ENCODE measurements at places on chromosomes 7 and 10.
A peak's percentile ranks its signal among the peaks of the same experiment; 100 is the strongest.

DNA sequence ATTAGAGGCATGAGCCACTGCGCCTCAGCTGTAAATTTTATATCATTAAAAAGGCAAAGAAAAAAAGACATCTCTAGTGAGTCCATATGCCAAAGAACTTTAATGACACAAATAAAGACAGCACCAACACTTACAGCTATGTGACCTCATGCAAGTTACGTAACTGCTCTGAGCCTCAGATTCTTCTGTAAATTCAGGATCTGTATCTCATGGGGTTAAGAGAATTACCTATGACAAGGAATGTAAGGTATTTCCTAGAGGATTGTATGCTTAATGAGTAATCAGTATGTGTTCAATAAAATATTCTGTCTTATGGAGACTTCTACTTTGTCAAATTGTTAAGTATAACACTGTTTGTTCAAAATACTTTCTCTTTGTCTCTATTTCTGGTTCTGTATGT, 274.0 kb upstream of the GLI3 start:
- no peak for DNase-seq

DNA sequence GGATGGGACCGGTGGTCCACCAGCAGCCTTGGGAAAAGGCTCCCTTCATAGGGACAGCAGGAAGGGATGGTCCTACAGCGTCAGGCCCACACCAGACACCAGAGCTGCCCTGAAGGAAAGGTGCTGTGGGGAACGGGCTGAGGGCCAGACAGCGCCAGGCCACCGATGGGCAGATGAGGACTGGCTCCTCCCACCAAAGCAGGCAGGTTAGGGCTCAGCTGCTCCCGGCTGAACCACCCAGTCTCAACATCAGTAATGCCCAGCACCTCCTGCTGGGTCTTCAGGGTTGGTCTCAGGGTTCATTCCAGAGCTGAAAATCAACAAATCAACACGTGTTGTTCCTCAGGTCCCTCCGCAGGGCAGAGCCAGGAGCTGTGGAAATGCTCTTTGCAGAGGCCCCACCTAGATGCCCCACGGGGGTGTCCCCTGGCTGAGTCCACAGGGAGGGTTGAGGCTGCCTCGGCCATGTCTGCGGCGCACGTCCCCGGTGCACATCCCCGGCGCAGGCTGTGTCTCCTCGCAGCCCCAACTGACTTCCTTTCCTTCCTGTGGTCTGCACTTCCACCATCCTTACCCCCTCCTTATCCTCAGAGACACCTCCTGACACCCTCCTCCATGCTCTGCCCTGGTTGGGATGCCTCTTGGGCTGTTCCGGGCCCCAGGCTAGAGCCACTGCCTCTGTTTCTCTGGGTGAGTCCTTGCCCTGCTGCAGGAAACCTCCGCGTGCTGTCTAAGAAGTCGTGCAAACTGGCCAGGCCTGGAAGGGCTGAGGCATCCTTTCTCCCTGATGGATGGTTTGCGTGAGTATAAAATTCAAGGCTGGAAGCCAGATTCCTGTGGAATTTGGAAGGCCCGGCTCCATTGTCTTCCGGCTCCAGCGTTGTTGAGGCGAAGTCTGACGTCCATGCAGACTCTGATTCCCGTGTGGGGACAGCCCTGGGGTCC, 32.8 kb upstream of the CFAP46 start:
- no peak for DNase-seq

- no peak for DNase-seq
Measured at GRCh38 chr10:79093658-79094411, 25.1 kb downstream of the ZMIZ1 start.

- DNase-seq, result no peak
Measured at GRCh38 chr10:3528271-3528670, 256.7 kb downstream of the KLF6 start.

DNA sequence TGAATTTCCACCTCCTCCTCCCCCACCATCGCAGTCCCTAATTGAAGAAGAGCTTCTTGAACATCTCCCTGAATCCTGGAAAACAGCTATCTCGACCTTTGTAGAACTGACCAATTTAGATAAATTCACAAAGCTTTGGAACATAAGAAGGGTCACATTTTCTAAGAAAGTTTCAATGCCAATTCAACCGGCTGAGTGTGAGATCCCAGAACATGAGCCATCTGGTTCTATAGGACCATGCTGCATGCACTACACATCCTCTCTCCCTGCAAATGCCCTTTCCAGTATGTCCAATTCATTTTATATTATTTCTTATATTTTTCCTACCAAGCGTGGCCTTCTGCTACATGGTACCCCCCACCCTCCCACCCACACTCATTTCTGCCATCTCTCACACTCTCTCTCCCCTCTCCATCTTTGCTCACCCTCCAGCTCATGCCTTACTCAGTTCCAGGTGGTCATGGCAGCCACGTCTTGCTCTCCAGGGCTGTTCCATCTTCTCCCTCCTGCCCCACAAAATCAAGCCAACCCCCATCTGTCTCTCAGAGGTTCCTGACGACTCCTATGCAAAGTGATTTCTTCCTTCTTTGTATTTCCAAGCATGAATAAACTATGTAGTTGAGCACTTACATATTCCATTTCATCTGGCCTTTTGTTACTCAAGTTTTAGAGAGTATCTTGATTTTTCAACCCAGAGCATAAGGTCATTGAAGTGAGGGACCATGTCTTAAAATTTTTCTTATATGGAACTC, 19.3 kb downstream of the FRMD4A start:
- DNase-seq, result no peak

GRCh38 chr7:154429666-154430404, 377.6 kb downstream of the DPP6 start:
- no peak for DNase-seq

DNA sequence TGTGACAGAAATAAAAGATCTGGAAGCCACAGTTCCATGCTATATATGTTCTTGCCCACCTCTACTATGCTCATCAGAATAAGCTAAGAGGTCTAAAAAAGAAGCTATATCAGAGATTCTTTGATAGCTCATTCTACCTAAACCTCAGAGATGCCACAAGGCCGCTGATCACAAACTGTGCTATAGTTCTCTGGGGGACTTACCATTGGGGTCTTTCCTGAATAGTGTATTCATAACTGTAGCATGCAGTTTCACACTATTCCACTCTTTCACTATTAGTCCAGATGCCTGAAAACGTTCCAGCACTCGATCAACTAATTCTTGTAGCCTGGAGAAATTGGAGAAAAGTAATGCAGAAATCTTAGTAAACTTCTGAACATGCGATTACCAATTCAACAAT, 44.5 kb upstream of the SPOCK2 start:
- no peak for DNase-seq

- peak; percentile 15 for DNase-seq
Measured at GRCh38 chr7:30285067-30285535, 704 bp downstream of the ZNRF2 start.

DNA sequence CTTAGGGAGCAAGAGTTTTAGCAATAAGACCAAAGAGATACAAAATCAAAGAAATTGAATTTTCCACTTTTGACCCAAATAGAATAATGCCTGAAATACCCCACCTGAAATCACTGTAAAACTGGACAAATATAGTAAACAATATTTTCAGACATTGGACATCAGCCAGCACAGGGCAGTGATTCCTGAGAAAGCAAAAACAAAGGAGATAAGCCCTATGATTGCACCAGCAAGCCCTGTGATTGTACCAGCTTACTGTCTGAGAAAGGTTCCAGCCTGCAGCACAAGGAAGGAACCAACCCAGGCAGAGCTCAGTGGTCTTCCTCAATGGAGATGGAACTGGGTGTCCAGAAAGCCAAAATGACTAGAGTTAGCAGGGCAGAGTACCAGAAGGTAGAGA, 10.3 kb downstream of the TMEM106B start:
- no peak for DNase-seq

GRCh38 chr7:86391813-86392212, 251.9 kb upstream of the GRM3 start:
- no peak for DNase-seq

DNA sequence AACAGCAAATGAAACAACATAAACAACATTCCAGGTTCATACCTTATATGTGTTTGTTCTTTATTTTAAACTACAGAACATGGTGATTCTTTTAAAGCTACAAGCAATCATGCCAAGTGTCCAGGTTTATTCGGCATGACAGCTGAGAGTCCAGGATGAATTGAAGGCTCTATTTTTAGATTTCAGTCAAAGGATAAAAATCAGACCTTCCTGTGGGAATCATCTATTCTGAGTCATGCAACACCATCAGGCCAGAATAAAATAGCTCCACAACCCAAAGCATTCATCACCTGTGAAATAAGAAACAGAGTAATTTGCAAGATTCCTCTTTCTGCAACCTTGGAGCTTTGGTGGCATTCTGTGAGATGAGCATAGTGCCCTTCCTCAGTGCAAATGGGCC, 292.4 kb upstream of the MYO3A start:
- no peak for DNase-seq

- peak; percentile 23 for DNase-seq
Measured at GRCh38 chr10:25725917-25726716, 207.9 kb upstream of the MYO3A start.

GRCh38 chr10:104351061-104351702, 2.5 kb upstream of the CFAP58 start:
- no peak for DNase-seq

- no peak for DNase-seq
Measured at GRCh38 chr7:112365551-112365950, 84.7 kb upstream of the IFRD1 start.

GRCh38 chr10:49595713-49596492, 14.2 kb upstream of the SLC18A3 start:
- no peak for DNase-seq

- DNase-seq, result no peak
Measured at GRCh38 chr7:83611776-83612175, 37.2 kb downstream of the SEMA3E start.

DNA sequence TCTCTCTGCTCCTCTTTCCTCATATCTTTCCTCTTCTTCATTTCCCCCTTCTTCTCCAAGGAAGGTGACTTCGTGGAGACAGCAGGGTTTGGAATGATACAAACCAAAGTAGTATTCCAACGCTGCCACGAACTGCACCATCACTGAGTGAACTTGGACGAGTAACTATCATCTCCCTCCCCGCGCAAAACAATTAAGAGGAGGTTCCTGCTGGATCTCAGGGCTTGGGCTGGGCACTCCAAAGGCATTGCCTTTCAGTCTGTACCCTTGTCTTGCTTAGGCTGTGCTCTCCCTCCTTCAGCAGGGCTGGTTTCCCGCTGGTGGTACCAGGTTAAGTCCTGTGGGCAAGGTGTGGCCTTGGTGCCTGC, 790 bp upstream of the PITX3 start:
- no peak for DNase-seq

GRCh38 chr7:108079648-108080591, 50.2 kb downstream of the LAMB4 start:
- no peak for DNase-seq

GRCh38 chr10:97515271-97515978, 16.7 kb downstream of the UBTD1 start:
- DNase-seq, result no peak

GRCh38 chr10:5616836-5617235, 49.6 kb downstream of the ASB13 start:
- DNase-seq, result no peak

DNA sequence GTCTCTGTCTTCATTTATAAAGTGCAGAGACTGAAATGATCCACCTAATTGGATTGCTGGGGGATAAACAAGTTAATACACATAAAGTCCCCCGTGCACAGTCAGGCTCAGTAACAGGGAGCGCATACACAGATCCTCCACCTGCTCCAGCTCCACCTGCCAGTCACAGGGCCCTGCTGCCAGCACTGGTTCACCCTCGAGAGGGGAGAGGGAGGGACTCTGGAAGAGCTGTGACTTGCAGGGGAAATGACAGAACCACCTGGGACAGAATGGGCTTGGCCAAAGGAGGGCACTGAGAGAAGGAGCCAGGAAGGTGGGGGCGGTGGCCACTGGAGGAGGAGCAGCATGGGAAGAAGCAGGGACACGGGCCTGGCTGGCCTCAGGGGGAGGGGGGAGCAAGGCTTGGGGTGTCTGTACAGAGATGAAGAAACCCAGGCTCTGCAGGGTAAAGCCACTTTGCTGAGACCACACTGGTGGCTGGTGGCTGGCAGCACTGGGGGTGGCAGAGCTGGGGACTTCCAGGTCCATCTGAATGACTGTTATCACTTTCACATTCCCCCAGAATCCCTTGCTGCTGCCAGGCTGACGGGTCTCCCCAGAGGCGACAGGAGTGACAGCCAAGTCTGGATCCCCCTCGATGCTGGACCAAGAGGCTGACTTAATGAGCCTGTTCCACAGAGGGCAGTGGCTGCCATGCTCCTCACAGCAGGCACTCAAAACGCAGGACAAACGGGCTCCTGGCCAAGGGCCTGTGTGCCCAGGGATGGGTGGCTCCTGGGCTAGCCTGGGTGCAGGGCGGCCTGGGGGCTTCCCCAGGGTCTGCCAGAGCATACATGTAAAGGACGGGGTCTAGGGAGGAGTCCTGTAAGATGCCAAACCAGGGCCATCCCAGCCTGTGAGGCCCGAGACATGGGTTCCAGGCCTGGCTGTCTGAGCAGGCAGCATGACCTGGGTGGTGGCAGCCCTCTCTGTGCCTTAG, 151.1 kb downstream of the SH3PXD2A start:
- no peak for DNase-seq

DNA sequence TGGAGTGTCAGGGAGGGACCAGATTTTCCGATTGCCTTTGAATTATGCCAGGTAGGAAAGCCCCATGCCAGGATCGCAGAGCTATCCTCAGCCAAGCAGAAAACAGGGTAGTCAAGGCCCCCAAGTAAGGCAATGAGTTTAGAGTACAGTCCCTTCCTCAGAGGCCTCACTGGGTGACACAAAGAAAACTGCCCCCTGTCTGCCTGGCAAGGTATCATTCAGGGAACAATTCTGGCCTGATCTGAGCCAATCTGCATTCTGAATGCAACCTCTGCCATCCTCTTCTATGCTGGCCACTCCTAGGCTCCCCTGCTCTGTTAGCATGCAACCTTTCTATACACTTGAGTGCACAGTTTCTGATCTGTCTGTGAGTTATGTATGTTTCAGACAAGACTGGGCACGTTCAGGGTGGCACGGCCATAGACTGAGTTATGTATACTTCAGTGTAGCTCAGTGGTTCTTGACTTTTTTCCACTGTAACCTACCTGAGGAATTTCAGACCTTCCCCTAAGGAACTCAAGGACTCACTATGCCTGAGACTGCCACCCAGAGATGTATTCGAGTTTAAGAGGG, 336.8 kb downstream of the PLXNA4 start:
- DNase-seq, result no peak

DNA sequence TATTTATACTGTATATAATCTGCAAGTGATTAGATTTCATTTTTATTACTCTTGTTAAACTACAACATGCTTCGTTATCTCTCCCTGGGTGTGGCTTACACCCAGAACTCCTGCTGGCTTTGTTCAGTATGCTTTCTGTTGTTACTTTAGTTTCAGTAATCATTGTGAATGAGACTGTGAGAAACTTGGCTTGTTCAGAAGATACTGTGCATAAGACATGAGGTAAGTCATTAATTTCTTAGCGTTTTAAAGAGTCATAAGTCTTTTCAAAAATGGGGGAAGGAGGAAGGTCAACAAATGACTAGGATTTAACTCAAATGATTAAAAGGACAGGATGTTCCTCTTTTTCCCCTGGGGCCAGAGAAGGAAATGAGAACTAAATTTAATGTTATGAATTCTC, 11.6 kb upstream of the ADD3 start:
- DNase-seq, result no peak

DNA sequence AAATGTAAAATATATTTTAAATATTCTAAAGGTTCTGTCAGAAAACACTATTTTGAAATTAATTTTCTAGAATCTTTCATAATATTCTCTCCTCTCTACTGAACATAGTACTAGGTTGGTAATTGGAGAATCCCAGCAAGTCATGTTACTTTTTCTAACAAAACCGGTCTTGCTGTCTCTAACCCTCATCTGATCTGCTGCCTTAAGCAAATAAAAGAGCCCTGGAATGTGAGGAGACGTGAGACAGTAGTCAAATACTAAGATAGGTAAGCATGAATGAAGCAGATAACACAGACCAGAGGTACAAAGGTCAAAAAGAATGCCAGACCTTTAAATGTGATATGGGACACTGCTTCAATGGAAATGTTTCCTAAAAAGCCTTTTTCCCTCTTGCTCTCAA, 462.4 kb upstream of the NUPR2 start:
- DNase-seq, result no peak

All from stimulated activated CD4-positive, alpha-beta T cell treated with anti-CD3 and anti-CD28 coated beads, Interleukin-2, amount 100 ng/mL, for 48 hours (primary cell).